ENCODE measurements at places on chromosomes 2 and 18.

GRCh38 chr2:33073018-33073417 is 126.3 kb downstream of the LTBP1 start:
- no peak for DNase-seq

GRCh38 chr2:134041877-134042276 is 212.0 kb upstream of the MGAT5 start:
- no peak for DNase-seq

GRCh38 chr2:121333231-121333630 is 48.2 kb upstream of the TFCP2L1 start:
- no peak for DNase-seq

- DNase-seq = peak; percentile 57
Measured at GRCh38 chr18:63213331-63213900, 106.2 kb downstream of the BCL2 start.

- DNase-seq = peak; percentile 7
Measured at GRCh38 chr2:20585710-20586594, 64.9 kb downstream of the HS1BP3 start.

DNA sequence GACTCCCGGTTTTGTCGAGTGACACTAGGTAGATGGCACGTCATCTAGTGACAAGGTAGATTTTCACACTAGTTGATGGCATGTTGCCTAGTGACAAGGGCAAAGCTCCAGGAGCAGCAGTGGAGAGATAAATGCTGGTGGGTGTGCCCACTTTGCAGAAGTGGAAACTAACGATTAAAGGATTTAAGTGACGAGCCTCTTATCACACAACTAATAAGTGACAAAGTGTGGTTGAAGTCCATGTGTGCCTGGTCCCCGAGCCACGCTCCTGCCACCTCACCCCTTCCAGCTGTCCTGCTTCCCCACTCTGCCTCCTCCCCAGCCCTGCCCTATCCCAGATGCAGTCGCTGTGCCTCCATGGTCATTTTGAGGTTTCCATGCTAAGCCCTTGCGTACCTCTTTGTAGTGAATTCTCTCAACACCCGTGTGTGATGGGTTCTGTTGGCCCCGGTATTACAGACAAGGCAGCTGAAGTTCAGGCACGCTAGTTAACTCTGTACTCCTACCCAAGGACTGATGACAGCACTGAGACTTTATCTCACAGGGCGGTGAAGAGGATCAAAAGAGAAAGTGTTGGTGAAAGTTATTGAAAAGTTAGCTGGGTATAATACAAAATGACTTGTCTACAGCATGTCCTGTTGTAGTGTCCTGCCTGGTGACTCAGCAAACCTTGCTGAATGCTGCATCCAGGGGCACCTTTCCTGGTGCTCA is 113.4 kb upstream of the GLI2 start:
- DNase-seq = no peak

GRCh38 chr2:238875101-238875470 is 27.2 kb downstream of the TWIST2 start:
- no peak for DNase-seq

DNA sequence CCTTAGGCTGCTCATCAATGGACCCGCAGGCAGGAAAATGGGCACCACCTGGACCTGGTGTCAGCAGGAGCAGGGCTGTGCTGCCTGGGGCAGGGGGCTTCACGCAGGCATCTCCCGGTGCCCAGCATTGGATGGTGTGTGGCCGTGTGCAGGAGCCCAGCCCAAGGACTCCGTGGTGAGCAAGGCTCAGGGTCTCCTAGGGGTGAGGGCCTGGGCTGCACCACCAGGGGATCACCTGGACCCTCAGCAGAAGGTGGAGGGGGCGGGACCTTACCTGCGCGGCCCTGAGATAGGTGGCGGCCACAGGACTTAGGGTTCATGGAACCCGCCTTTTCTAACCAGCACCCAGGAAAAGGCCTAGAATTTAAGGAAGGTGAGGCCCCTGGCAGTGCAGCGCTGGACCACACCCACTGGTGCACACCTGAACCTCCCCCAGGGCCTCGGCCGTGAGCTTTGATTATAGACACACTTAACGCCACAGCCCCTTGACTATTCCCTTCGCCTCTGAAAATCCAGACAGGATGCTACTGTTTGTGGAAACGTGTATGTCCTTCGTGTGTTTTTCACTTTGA is 89.0 kb downstream of the TMEM18 start:
- DNase-seq = no peak

DNA sequence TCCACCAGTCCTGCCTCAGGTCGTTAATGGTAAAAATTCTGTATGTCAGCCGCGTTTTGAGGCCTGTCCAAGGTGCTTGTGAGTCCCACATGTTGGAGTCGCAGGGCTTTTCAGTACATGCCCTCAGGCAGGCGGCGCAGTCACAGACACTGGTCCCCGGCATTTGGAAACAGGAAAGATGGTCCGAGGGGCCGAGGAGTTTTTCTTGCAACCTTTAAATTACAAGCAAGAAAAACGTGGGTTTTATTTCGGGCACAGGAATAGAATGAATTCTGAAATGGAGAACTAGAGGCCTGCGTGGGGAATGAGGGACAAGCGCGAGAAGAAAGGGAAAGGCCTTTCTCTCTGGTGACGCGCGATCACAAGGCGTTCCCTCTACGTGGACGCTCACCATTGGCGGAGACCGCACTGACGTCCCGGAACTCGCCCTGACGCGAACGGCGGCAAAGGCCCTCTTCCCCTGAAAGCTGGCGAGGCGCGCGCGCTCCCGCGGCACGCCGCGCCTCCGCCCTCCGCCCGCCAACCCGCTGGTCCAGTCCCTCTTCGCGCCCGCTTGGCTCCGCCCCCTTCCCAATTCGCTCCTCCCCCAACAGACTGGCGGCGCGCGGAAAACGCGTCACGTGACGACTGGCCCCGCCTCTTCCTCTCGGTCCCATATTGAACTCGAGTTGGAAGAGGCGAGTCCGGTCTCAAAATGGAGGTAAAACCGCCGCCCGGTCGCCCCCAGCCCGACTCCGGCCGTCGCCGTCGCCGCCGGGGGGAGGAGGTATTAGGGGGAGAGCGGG is at the start of gene HNRNPA3:
Gene HNRNPA3, plus strand, starts transcription at position 689 of the 785 bp plus-strand sequence. Its CDS starts 6 bp downstream, at position 695.
- DNase-seq = peak; percentile 100

GRCh38 chr18:47993409-47993808 is 63.0 kb upstream of the SMAD2 start:
- DNase-seq = no peak

GRCh38 chr18:55737781-55738468 is 149.9 kb upstream of the TCF4 start:
- DNase-seq = no peak

- DNase-seq = no peak
Measured at GRCh38 chr2:15721411-15722067, 129.9 kb downstream of the DDX1 start.

- DNase-seq = no peak
Measured at GRCh38 chr2:26555246-26556133, 77.6 kb upstream of the OTOF start.

Data from CD4-positive, alpha-beta T cell treated with Interleukin-15 for 1 hour (primary cell).